Cortex of kidney (tissue), 1 donor: ENCODE measurements at places on chromosomes 1 and 21.

DNA sequence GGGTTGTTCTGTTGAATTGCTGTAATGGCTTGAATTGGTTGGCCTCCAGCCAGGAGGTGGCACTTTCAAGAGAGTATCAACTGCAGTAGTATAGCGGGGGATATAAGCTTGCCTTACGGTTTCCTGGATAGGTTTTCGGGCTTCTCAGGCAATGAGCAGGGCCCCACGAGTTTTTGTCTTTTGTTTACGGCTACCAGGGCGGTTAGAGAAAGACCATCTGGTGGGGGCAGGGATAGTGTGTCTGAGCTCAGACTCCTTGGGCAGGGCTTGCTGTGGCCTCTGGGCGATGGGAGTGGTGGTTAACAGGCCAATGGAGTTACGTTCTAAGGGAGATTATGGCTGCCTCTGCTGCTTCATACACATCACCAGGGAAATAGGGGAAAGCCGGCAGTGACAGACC is 62.8 kb downstream of the DTL start:
- no peak for DNase-seq

DNA sequence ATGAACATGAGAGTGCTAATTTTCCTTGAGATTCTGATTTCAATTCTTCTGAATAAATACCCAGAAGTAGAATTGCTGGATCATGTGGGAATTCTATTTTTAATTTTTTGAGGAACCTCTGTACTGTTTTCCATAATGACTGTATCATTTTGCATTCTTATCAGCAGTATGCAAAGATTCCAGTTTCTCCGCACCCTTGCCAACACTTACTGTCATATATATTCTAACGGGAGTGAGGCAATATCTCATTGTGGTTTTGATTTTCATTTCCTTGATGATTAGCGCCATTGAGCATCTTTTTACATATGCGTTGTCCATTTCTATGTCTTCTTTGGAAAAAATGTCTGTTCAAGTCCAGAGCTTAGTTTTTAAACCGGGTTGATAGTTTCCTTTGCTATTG is 33.2 kb downstream of the VCAM1 start:
- DNase-seq: no peak

GRCh38 chr1:51019811-51020210 is 49.8 kb downstream of the CDKN2C start:
- DNase-seq: no peak

GRCh38 chr1:203036537-203036936 is 10.2 kb downstream of the PPFIA4 start:
- no peak for DNase-seq

DNA sequence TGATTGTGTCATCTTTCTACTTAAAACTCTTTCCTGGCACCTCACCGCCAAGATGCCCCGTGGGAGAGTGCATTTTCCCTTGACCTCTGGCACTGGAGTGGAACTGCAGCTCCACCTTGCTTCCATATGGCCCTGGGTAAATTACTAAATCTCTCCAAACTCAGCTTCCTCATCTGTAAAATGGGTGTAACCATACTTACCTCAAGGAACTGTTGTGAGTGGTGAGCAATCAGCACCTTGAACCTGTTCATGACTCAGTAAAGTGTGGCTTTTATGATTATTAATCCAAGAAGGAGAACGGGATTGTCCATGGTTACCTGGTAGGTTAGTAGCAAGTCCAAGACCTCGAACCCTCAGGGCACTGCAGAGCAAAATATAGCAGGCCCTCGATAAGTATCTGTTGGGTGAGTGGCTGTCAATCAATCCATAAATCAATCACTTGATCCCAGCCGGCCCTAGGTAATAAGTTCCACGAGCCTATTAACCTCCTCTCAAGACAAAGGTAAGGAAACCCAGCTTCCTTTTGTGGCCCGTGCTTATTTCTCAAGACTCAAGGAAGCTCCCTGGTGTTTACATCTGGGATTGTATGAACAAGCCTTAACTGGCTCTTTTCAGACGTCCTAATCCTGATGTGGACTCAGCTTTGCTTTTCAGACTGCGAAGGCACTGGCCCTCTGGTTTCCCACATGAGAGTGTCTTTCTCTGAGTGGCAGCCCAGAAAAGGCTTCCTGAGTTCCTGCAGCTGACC is 114.0 kb upstream of the GJB5 start:
- no peak for DNase-seq
